M059J (cell line): ENCODE measurements at places on chromosomes 3 and 15. TPM values are rescaled to one million over a fixed set of nuclear protein-coding genes. Genes with fewer than 3 reads are reported as not detected.
A peak's percentile ranks its signal among the peaks of the same experiment; 100 is the strongest.

- no peak for DNase-seq
Observed at GRCh38 chr15:78448441-78449219, 10.6 kb downstream of the IREB2 start.

FBN1 gene
- 67.8 and 123 TPM in 2 replicates for total RNA-seq

GRCh38 chr3:41117398-41117870 is 81.9 kb upstream of the CTNNB1 start:
- DNase-seq = peak; percentile 97

GATM gene
- total RNA-seq = 1.1 and 1.5 TPM in 2 replicates

DNA sequence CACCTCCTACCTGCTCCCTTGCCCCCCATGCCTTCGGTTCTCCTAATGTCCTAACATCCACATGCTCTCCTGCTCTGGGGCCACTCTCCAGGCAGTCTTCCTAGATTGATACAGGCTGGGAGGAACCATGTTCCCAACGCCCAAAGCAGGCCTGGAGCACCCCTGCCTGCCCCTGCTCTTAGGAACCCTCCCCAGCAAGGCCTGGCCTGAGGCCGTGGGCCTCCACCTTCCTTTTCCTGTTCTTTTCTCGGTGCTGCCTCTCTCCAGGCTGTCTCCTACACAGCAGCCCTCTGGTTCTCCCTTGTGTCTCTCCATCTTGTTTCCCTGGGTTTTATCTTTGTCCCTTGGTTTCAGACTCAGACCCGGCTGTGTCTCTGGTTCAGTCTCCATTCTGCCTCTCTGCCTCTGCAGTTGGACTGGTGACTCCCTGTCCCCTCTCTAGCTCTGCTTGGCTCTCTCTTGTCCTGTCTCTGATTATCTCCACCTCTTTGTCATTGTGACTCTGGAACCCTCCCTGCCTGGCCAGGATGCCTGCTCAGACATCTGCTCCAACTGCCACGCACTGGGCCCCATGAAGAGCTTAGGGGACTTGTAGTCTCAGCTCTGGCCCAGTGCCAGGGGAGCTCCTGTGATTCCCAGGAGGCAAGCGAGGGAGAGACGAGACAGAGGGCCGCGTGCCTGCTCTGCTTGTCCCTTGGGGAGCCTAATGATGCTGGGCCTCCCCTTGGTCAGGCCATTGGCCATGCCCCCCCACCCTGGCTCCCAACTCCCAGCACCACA is 26.0 kb upstream of the RPL29 start:
- no peak for DNase-seq

DNA sequence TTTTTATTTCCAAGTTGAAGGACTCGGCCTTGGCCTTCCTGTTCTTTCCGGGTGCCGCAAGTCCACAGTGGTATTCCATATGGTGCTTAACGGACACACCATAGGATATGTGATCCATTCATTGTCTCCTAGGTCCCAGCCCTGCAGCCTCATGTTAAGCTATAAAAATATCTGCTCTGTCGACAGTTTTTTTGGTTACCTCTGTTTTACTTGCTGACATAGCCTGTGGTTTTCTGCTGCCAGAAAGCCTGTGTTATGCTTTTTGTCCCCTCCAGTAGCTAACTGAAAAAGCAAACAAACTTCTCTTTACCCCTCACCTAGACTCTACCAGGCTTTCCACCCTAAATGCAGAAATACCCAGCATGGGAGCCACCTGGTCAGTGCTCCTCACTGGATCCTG is 5.3 kb downstream of the INAFM2 start:
- no peak for DNase-seq

DNA sequence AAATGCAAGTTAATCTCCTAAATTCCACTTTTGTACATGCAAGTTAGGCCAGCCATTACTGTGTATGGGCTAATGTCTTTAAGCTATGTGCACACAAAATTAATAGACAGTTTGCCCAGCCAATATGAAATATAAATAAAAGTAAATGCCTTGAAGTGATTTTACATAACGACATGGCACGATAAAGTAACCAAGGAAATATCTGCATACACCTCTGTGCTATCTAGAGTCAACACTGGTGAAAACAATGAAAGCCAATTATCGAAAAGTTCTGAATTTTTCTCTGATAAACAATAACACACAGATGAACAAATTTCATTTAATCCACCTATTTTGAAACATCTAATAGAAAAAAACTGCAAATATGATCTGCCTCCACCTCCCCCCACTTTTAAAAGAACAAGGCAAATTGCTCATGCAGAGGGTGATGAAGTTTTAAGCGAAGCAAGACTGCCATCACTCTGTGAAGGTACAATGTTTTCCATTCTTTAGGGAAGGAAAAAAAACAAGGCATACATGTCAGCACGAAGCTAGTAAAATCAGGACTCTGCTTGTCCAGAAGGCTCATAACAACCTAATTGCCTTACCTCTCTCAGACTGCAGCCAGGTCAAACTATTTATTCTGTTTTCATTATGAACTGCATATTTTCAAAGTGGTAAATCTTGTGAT is 317.7 kb downstream of the MECOM start:
- no peak for DNase-seq

DNA sequence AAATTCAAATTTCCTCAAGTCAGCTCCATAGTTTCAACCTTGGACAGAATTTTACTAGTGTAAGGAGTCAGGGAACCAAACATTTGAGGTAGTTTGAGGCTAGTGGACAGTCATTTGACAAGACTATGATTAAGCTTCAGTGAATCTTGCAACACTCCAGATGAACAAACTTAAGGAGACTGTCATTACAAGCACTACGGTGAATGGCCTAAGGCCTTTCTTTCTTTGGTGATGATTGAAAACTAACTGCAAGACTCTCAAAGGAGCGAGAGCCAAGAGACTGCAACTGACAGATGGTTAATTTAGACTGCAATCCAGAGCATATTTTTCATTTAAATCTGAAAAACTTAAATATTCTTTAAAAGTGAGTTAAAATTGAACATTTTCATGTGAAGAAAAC is 272.3 kb upstream of the NECTIN3 start:
- peak; percentile 75 for DNase-seq

DNA sequence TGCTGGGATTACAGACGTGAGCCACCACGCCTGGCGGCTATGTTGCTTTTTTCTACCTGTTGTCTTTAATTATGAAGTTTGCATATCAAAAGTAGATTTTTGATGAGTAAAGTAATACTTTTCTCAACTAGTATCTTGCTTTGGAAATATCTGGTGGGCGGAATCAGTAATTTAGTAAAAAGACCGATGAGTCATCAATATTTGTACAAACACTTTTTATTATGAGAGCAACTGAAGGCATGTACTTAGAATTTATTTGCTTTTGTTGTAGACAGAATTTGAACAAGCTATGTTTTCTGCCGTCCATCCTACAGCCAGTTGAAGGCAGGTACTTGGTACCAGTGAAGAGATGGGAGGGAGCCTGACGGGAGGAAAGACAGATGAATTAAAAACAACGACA is 164.7 kb downstream of the ADAMTSL3 start:
- no peak for DNase-seq

DNA sequence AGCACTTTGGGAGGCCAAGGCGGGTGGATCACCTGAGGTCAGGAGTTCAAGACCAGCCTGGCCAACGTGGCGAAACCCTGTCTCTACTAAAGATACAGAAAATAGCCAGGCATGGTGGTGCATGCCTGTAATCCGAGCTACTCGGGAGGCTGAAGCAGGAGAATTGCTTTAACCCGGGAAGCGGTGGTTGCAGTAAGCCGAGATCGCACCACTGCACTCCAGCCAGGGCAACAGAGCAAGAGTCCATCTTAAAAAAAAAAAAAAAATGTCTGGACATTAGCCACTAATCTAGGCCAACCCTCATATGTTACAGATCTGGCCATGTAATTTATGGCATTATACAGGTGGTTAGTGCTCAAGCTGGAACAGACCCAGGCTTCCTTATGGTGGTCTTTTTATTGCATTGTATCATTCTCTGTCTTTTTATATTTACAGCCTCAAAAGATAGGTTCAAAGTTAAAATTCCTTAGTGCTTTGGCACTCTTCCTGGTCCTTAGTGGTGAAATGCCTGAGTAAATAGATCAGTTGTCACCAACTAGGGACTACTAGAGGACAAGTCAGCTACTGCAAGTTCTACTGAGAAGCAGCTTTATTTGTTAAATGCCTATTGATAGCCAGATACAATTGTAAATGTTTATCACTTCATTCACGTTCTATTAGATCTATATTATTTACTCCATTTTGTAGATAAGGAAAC is 16.0 kb downstream of the STARD9 start:
- peak; percentile 61 for DNase-seq

DNA sequence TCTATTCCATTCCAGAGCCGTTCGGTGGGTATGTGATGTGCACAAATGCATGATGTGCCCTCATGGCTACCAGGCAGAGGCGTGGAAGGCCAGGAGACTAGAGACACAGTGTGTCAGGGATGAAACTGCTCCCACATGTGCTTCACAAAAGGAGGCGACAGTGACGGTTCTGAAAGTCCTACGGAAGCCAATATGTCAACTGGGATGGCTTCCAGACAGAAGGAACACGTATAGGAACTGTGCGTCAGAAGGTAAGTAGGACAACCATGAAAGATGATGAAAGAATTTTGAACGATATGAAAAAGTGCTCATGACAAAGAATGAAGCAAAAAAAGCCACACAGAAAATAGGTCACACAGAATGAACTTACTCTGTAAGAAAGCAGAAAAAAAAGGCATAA is 34.1 kb downstream of the GLB1 start:
- no peak for DNase-seq

GRCh38 chr3:169895072-169895471 is 16.3 kb upstream of the SAMD7 start:
- no peak for DNase-seq

LRTM1 gene
- total RNA-seq = not detected in 2 replicates

RNU6-1 gene
- not detected in 2 replicates for total RNA-seq

- no peak for DNase-seq
Observed at GRCh38 chr15:89586651-89587050, 11.4 kb downstream of the TICRR start.

CYP19A1 gene
- 0.12 and 0.86 TPM in 2 replicates for total RNA-seq

- no peak for DNase-seq
Observed at GRCh38 chr3:170211668-170212067, 10.6 kb upstream of the PRKCI start.

GRCh38 chr3:144178607-144179006 is 207.0 kb downstream of the DIPK2A start:
- no peak for DNase-seq

DNA sequence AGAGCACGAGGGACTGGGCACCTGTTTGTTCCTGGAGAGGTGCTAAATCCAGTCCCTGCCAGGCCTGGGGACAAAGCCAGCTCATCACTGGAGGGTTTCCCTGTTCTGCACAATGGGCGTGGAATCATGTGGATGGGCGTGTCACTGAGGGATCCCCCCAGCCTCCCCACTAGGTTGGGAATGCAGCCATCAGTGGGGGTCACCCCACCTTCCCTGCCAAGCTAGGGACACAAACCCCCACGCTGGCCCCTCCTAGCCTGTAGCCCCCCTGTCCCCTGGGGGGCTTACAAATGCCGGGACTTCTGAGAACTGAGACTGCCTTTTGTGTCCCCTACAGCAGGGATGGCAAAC is 61.9 kb downstream of the NSMCE3 start:
- no peak for DNase-seq

- DNase-seq = no peak
Observed at GRCh38 chr3:186532598-186533072, 11.5 kb downstream of the CRYGS start.

TIGIT gene
- total RNA-seq = not detected in 2 replicates

DNA sequence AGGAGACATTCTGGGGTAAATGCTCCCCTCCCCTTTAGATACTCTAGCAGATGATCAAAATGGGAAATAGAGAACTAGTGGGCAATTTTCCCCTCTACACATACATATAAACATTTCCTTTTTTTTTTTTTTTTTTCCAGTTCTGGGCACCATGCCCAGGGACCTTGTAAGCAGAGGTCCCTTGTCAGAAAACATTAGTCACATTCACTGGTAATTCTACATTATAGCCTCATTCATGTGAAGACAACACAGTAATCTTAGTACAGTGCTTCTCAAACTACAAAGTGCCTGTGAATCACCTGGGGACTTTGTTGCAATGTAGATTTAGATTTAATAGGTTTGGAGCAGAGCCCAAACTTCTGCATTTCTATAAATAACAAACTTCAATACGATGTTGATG is 60.1 kb upstream of the ACTC1 start:
- peak; percentile 88 for DNase-seq

DNA sequence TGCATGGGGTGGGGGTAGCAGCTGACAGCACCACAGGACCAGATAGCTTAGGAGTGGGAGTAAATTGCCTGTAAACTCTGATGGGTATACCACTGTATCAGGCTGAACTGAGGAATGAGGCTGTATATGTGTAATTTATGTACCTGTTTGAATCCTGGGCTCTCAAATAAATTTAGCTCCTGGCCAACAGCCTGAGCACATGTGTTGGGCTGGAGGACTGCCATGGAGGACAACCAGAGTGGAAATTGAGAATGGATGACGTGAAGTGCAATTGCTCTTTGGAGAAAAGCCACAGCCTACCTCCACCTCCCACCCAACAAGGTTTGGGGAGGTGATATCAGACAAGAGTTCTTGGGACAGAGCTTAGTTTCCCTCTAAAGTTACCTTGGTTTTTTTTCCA is 328.6 kb upstream of the PROK2 start:
- DNase-seq = no peak

DNA sequence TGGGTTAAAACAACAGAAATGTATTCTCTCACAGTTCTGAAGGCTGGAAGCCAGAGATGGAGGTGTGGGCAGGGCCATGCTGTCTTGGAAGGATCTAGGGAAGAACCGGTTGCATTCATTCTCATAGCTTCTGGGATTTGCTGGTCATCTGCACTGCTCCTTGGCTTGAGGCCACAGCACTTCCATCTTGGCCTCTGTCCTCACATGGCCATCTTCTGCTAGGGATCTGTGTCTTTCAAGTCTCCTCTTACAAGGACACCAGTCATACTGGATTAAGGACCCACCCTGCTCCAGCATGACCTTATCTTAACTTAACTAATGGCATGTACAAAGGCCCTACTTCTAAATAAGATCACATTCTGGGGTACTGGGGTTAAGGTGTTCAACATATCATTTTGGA is 47.7 kb downstream of the RPLP1 start:
- DNase-seq = no peak

GRCh38 chr3:18770800-18771199 is 345.7 kb upstream of the SATB1 start:
- DNase-seq = no peak

ATP1B3 gene
- total RNA-seq = 141 and 205 TPM in 2 replicates

GRCh38 chr3:8283193-8283592 is 218.4 kb upstream of the LMCD1 start:
- DNase-seq = no peak

- DNase-seq = peak; percentile 15
Observed at GRCh38 chr3:195181741-195182469, 89.1 kb downstream of the XXYLT1 start.

PHLDB2 gene
- total RNA-seq = 63.7 and 89.3 TPM in 2 replicates

- DNase-seq = peak; percentile 61
Observed at GRCh38 chr3:176650478-176650877, 546.8 kb downstream of the TBL1XR1 start.
